Testis (tissue), 5 donors: ENCODE measurements at places on chromosomes 16 and 17. TPM values are rescaled to one million over a fixed set of nuclear protein-coding genes. Genes with fewer than 3 reads are reported as not detected.

PPL gene
- 6.8 TPM for polyA plus RNA-seq

PLSCR3 gene
- 14.2 TPM for polyA plus RNA-seq

B9D1 gene
- 132 TPM for polyA plus RNA-seq

IL21R gene
- 2.3 TPM for polyA plus RNA-seq

DNA sequence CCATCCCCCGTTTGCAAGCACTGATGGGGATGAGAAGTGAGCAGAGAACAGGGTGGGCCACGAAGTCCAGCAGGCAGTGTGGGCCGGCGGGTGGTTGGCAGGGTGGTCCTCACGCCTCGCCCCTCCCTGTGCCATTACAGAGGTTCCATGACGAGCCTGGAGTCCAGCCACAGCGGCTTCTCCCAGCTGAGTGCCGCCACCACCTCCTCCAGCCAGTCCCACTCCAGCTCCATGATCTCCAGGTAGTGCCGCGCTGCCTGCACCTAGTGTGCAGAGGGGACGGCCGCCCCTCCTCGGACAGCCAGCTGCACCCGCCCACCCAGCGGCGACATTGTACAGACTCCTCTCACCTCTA lies 73.0 kb downstream of the SEC14L1 start:
- no peaks in the 10 kb centered on the region for H3K36me3 ChIP-seq
- no peak overlapping the region for H3K27ac ChIP-seq
- no peak overlapping the region for H3K4me3 ChIP-seq
- DNase-seq: no peak
- H3K27me3 ChIP-seq: no peaks in the 10 kb centered on the region

DNA sequence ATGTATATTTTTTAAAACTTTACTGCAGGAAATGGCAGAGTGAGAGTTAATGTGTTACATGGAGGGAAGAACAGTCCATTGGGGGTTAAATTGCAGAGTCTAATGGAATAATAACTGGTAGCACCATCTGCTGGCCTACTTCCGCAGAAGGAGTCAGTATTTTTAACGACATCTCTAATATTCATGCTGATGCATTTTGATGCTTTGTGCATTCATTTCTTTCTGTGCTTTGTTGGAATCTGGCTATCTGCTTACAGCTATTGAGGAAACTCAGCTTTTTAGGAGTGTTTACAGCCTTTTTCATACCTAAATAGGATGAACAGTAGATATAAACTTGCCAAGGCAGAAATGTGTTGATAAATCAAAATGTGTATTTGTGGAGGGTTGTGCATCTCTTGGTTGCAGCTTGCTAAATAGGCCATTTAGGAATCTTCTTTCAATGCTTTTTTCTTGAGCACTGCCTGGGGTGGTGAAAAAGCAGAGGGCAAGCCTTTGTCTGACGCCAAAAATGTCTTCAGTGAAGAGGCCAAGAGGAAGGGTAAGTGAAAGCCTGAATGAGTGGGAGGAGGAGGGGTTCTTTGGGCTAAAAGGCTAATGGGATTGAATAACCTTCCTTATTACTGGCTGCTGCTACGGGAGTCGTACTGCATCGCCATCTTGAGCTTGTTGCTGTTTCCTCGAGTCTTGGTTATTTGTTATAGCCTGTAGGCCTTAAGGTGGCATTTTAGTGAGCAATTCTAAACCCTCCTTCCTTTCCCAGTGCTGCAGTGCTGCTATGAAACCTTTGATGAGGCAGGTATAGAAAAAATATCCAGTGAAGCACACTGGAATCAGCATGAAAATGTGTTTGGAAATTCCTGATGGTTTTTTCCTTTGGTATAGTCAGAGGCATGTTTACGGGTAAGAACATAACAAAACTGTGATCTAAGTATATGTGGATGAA lies 153.3 kb downstream of the CHD9 start:
- H3K27me3 ChIP-seq: no peaks in the 10 kb centered on the region
- peak; percentile 78 for DNase-seq
- H3K4me3 ChIP-seq: peak overlapping the region; percentile 54
- H3K36me3 ChIP-seq: no peaks in the 10 kb centered on the region
- peaks cover 8% of the 10 kb centered on the region for H3K4me1 ChIP-seq

DNA sequence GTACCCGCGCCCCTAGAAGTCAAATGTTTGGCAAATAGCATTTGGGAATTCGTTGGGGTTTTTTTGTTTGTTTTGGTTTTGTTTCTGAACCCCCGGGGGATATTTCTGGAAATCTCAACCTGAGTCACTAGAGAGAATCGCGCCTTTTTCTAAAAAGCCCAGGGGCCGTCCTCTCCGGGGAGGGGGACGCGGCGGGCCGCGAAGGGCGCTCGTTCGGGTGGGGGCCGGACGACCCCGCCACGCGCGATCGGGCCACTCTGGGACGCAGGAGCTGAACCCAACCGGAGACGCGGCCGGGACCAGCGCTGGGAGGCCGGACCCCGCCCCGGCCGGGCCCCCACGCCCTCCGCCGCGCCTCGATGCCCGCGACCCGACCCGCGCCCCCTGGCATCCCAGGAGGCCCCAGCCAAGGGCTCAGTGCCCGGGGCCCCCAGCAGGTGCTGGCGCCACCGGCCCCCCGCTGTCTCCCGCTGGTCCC lies 302 bp downstream of the LITAF start:
- H3K4me3 ChIP-seq: peak overlapping the region; percentile 76
- no peaks in the 10 kb centered on the region for H3K27me3 ChIP-seq
- no peaks in the 10 kb centered on the region for H3K36me3 ChIP-seq
- peaks cover 12% of the 10 kb centered on the region for H3K4me1 ChIP-seq
- DNase-seq: no peak
- H3K27ac ChIP-seq: peak overlapping the region; percentile 93

DNA sequence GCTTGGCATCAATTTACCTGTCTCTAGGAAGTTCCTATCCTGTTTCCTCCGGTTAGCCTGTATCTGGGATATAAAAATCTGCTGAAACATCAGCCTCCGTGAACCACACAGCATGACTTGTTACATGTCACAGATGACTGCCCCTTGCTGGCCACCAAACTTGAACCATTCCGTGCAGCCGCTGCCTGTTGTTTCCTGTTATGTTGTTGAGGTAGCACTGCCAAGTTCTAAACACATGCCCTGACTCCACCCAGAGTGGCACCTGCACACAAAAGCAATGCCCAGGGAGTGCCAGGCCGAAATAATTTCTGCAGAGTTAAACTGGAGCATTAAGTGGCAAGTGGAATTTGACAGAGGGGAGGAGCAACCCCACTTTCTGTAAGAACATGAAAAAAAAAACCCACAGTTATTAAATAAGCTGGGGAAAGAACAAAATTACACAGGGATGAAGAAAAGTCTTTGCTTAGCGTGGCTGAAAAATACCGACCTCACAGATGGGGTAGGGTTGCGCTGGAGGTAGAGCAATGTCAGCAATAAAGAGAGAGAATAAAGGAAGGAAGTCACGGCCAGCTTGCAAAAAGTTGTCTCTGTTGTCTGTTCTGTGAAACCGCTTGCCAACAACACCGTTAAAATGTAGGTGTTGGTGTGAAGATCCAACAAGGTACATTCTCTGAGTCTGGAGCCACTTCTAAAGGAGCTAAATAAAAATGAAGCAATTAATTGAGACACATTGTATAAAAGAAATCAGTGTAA lies 174.6 kb upstream of the CDH13 start:
- H3K27ac ChIP-seq: no peak overlapping the region
- H3K27me3 ChIP-seq: no peaks in the 10 kb centered on the region

DNA sequence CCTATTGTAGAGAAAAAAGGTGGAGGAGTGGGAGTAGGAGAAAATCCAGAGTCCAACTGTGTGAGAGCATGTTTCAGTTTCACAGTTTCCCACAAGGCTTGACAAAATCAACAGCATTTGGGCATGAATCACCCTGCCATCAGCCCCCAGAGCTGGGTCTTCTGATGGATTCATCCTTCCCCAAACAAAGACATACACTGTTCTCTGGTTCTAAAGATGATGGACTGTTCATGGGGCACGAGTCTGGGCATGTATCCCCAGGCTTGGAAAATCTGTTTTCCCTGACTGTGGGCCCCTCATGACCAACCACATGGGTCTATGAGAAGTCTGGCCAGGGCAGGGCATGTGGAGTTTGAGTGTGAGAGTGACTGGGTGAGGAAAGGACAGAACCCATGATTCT lies 210.4 kb upstream of the IRX5 start:
- no peak overlapping the region for H3K27ac ChIP-seq
- no peak overlapping the region for H3K4me3 ChIP-seq
- no peaks in the 10 kb centered on the region for H3K4me1 ChIP-seq
- H3K36me3 ChIP-seq: no peaks in the 10 kb centered on the region
- no peaks in the 10 kb centered on the region for H3K27me3 ChIP-seq
- no peak for DNase-seq

GRCh38 chr17:57705921-57706695 lies 39.0 kb downstream of the CCDC182 start:
- no peak overlapping the region for H3K4me3 ChIP-seq
- H3K27me3 ChIP-seq: no peaks in the 10 kb centered on the region
- H3K4me1 ChIP-seq: peaks cover 4% of the 10 kb centered on the region
- DNase-seq: peak; percentile 32

GRCh38 chr17:47694581-47695428 lies 844 bp downstream of the TBKBP1 start:
- H3K27me3 ChIP-seq: no peaks in the 10 kb centered on the region
- no peaks in the 10 kb centered on the region for H3K36me3 ChIP-seq
- H3K27ac ChIP-seq: peak overlapping the region; percentile 90
- peaks cover 13% of the 10 kb centered on the region for H3K4me1 ChIP-seq
- peak; percentile 64 for DNase-seq
- H3K4me3 ChIP-seq: peak overlapping the region; percentile 75

DNA sequence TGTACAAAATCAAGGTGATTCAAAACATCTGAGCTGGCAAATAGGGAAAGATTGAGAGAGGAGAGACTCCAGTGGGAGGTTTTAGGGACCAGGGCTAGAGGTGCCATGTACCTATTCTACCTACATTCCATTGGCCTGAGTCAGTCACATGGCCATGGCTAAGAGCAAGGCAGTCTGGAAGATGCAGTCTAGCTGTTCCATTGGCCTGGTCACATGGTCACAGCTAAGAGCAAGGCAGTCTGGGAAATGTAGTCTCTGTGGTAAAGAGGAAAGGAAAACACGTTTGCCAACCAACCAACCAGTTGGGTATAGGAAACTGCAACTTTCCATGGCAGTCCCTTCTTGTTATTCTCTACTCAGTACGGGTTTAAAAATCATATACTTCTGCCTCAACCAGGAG lies 369.1 kb downstream of the XYLT1 start:
- H3K27ac ChIP-seq: no peak overlapping the region
- no peaks in the 10 kb centered on the region for H3K27me3 ChIP-seq
- no peaks in the 10 kb centered on the region for H3K36me3 ChIP-seq
- peak; percentile 21 for DNase-seq

- no peaks in the 10 kb centered on the region for H3K27me3 ChIP-seq
- H3K4me3 ChIP-seq: no peak overlapping the region
- no peak for DNase-seq
- H3K27ac ChIP-seq: no peak overlapping the region
- no peaks in the 10 kb centered on the region for H3K4me1 ChIP-seq
- H3K36me3 ChIP-seq: no peaks in the 10 kb centered on the region
Observed at GRCh38 chr16:48206594-48207242, 37.4 kb upstream of the LONP2 start.

- H3K27ac ChIP-seq: no peak overlapping the region
- H3K4me3 ChIP-seq: no peak overlapping the region
- no peaks in the 10 kb centered on the region for H3K4me1 ChIP-seq
- no peaks in the 10 kb centered on the region for H3K36me3 ChIP-seq
- H3K27me3 ChIP-seq: no peaks in the 10 kb centered on the region
Observed at GRCh38 chr16:15494236-15494635, 59.8 kb downstream of the BMERB1 start.

DNA sequence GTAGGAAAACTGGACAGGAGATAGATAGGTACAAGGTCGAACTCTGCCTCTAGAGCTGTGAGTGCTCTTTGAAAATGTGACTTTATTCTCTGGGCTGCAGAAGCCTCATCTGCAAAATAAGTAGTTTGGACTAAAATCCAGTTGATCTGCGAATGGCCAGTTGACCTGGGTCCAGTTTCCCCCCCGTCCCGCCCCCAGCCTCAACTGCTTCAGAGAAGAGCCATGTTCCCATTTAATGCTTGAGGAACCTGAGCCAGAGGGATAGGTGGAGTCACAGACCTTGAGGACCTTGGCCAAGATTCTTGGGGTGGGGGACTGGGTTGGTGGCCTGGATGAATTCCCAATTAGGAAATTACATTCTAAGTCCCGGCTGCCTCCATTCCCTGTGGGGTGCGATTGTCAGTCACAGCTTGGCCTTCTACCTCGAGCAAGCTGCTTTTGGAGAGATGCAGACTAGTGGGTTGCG lies 14.1 kb downstream of the TBX2 start:
- DNase-seq: no peak
- no peaks in the 10 kb centered on the region for H3K36me3 ChIP-seq
- H3K4me1 ChIP-seq: peaks cover 10% of the 10 kb centered on the region
- H3K4me3 ChIP-seq: no peak overlapping the region
- H3K27ac ChIP-seq: peak overlapping the region; percentile 95

- H3K4me1 ChIP-seq: peaks cover 9% of the 10 kb centered on the region
- peak; percentile 35 for DNase-seq
- H3K36me3 ChIP-seq: no peaks in the 10 kb centered on the region
- no peak overlapping the region for H3K4me3 ChIP-seq
- H3K27me3 ChIP-seq: no peaks in the 10 kb centered on the region
- H3K27ac ChIP-seq: no peak overlapping the region
Observed at GRCh38 chr17:34606763-34607162, 27.4 kb downstream of the TMEM132E start.

DNA sequence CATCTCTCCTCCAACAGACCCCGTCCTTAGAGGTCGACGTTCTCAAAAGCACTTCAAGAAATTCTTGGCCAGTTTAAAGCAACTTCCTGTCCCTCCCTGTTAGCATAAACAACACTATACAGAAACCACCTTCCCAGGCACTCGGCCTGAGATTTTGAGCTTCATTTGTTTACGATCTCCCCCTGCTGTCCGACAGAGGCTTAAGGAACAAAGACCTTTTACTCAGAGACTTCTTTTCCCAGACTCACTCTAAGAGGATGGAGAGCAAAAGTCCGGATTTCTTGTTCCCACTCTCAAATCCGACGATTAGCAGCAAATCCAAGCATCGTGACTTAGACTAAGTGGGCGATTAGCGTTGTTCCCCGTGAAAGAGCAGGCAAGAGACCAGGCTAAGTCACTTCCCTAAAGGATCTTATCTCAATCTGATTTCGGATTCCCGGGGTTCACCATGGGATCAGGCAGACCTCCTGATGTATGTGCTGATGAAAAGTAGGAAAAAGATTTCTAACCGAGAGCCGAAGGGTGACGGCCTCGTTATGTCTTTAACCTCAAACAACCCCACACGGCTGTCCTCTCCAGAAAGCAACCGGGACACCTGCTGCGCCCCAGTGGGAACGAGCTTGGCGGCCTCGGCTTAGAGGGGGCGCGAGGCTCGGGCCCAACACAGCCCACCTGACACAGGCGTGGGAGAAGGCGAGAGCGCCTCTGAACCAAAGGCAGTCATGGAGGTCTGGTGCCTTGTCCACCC lies 598 bp downstream of the INPP5K start:
- H3K4me3 ChIP-seq: peak overlapping the region; percentile 87
- DNase-seq: peak; percentile 82
- H3K36me3 ChIP-seq: no peaks in the 10 kb centered on the region
- H3K4me1 ChIP-seq: peaks cover 22% of the 10 kb centered on the region
- peak overlapping the region; percentile 90 for H3K27ac ChIP-seq
- H3K27me3 ChIP-seq: no peaks in the 10 kb centered on the region

- no peaks in the 10 kb centered on the region for H3K36me3 ChIP-seq
- H3K4me1 ChIP-seq: no peaks in the 10 kb centered on the region
- DNase-seq: no peak
- no peak overlapping the region for H3K4me3 ChIP-seq
- no peak overlapping the region for H3K27ac ChIP-seq
- no peaks in the 10 kb centered on the region for H3K27me3 ChIP-seq
Observed at GRCh38 chr16:50505714-50506542, 42.3 kb upstream of the NKD1 start.
